NAMALWA (cell line): ENCODE measurements at places on chromosomes 13 and 19.

- DNase-seq, result no peak
Observed at GRCh38 chr19:7460562-7460966, 28.3 kb downstream of the PEX11G start.

DNA sequence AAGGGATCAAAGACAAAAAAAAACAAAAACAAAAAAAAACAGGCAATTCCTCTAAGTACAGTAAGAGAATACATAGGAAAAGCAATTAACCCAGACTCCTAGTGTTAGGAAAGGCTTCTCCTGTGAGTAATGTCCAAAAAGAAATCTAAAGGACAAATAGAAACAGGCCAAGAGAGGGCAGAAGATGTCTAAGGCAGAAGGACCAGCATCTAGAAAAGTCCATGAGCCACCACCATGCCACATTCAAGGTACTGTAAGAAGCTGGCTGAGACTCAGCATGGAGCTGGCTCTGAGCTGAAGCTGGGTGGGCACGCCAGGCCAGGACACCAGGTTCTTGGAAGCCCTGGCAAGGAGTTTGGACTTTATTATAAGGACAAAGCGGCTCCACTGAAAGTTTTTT lies 118.1 kb upstream of the FRY start:
- no peak for DNase-seq

- no peak for DNase-seq
Observed at GRCh38 chr13:31756346-31756745, 17.0 kb downstream of the RXFP2 start.

- DNase-seq, result no peak
Observed at GRCh38 chr13:50268500-50268899, 253.3 kb downstream of the KCNRG start.

DNA sequence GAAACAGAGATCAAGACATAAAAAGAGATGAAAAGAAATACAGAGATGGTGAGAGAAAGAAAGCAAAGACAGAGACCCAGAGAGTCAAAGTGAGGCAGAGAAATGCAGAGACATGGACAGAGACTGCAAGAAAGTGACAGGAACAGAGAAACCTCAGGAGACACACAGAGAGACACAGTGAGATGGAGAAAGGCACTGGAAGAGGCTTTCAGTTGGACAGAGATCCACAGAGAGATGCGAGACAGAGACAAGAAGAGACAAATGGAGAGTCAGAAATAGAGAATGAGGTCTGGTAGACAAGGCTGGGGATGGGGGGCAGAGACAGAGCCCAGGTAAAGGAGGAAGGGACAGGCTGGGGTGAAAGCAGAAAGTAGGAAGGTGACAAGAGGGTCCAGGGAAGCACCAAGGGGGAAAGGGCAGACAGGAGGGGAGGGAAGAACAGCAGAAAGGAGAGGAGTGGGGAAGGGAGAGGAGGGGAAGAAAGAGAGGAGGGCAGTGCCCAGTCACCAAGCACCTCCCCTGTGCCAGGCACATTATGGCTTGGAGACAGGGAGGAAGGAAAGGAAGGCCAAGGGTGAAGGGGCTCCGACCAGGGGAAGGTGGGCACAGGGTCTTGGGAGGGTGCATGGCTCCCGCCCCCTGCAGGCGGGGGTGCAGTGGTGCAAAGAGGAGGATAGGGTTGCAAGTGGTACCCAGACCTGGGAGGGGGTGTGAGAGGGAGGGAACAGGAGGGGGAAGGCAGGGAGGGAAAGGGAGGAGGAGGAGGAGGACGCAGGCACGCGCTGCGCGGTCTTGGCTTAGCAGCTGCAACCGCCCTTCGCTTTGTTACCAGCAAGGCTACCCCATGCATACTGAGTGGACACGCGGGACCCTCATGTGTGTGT lies 38.4 kb downstream of the DEDD2 start:
- DNase-seq, result peak; percentile 68

DNA sequence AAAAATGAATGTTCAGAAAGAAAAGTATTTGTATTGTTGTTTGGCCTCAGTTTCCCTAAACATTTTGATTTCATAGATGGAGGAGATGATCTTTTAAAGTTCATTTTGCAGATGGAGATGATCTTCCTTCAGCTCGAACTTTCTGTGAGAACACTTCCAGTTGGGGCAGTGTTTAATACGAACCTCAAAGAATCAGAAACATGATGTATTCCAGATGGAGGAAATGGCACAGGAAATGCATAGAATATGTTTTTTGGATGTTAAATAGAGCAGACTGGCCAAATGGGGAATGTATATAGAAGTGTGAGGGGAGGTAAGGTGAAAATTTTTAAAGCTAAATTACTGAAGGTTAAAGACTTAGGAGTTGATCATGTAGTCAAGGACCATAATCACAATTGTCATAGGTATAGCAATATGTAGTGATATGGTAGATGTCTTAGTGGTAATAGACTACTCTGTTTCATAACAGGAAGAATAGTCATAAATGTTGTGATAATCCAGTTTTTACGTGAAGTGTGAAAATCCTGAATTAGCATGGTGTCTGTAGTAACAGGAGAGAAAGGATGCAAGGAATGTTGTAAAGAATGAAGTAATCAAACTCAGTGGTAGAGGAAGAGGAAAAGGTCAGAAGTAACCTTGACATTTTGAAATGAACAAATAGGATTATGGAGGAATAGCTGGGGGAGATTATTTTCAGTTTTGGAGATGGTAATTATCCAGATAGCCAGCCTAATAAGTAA lies 5.1 kb downstream of the RAP2A start:
- DNase-seq, result no peak

- peak; percentile 95 for DNase-seq
Observed at GRCh38 chr19:2327773-2328400, 499 bp downstream of the LSM7 start.

GRCh38 chr13:37216331-37216730 lies 110.9 kb upstream of the CSNK1A1L start:
- DNase-seq, result no peak

DNA sequence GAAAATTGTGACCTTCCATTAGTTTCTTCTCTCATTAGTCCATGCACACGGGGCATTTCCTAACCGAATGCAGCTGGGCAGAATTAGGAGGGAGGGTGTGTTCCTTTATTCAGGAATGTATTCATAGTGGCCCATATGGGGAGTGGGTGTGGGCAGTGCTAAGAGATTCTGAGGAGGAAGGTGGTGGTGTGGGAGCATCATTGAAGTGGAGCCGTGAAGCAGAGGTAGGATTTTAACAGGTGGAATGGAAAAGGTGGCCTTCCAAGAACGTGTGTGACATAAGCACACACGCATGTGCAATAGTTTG lies 134.2 kb downstream of the MTUS2 start:
- DNase-seq, result no peak

DNA sequence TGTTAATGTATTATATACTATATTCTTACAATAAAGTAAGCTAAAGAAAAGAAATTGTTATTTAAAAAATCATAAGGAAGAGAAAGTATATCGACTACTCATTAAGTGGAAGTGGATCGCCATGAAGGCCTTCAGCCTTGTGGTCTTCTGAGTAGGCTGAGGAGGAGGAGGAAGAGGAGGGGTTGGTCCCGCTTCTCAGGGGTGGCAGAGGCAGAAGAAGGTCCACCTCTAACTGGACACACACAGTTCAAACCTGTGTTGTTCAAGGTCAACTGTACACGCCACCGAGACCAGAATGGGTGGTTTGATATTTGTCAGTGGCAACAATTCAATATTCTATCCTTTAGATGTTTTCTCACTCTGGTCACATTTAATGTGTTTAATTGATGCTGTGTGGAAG lies 67.2 kb downstream of the ALOX5AP start:
- DNase-seq, result no peak

GRCh38 chr13:39099231-39099630 lies 61.0 kb downstream of the NHLRC3 start:
- DNase-seq, result no peak

GRCh38 chr19:48556825-48557224 lies 4.9 kb downstream of the SULT2B1 start:
- no peak for DNase-seq

- DNase-seq, result peak; percentile 86
Observed at GRCh38 chr19:49447485-49448431, 3.9 kb downstream of the PIH1D1 start.

DNA sequence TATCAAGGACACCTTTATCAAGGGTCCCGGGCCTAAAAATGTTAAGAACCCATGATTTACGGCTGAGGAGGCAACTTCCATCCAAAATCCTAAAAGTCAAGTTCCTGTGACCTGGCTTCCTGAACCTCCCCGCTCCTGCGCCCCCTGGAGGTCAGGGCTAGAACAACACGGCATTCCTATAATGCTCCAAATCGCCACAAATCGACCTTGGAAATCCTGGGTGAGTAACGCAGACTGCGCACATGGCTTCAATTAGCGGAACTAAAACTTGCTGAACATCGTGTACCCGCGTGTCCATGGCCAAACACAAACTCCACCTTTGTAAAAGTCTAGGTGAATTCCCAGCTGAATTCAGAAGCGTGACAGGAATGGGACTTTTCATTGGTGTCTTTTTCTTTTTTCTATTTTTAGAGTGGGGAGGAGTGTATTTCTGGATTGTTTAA lies 4.3 kb upstream of the C5AR1 start:
- peak; percentile 56 for DNase-seq

- DNase-seq, result no peak
Observed at GRCh38 chr13:46542833-46543232, 10.1 kb upstream of the LRCH1 start.

DNA sequence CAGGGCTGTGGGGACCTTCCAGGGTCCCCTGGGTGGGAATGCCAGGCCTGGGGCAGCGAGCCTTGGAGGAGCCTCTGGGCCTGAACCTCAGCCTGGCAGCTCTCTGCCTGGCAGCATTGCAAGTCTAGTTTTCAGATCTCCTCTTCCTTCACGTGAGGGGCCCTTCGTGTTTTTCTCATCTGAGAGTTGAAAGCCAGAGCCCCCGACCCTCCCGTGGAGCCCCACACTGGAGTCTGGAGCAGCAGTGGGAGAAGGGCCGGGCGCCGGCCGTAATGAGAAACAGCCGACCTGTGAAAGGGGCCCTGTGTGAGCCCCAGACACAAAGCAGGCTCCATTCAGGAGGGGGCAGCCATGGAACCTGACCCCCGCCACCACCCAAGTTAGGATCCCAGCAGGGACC lies 19.3 kb downstream of the TMED1 start:
- DNase-seq, result no peak

DNA sequence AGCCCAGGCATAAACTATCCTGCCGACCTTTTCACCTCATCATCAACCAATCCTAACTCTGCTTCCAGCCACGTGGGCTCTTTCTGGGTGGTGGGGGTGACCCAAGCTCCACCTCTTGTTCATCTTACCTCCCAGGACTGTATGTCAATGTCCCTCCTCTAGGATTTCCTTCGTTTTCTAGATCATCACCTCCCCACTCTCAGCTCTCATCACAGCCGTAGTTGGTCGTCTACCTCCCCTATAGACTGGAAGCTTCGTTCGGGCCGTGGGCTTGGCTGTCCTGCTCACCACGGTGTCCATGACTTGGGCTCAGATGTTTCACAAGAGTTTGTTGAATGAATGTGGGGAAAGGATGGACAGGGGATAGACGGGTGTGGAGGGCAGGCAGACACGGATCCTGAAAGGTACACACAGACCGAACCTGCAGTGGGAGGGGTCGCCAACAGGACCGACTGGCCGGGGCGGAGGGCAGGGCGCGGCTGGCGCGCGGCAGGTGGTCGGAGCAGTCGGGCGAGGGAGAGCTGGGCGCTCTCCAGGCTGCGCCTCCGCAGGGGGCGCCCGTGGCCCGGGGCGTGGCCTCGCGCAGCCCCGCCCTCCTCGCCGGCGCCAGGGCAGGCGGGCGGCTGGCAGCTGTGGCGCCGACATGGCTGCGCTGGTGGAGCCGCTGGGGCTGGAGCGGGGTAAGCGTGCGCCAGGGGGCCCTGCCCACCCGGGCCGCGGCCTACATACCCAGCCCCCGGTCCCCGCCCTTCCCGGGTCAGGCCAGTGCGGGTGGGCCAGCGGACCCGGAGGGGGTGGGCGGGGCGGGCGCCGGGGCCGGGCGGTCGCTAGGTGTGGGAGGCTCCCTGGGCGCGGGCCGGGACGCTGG lies at the start of gene LIN7B:
Gene LIN7B (plus strand): TSS at position 609 of the 868 bp plus-strand sequence. CDS start 35 bp downstream, at position 644.
- peak; percentile 85 for DNase-seq

- DNase-seq, result no peak
Observed at GRCh38 chr19:11059511-11060358, 29.5 kb upstream of the LDLR start.

- no peak for DNase-seq
Observed at GRCh38 chr13:99354371-99354951, 47.3 kb upstream of the GPR183 start.

DNA sequence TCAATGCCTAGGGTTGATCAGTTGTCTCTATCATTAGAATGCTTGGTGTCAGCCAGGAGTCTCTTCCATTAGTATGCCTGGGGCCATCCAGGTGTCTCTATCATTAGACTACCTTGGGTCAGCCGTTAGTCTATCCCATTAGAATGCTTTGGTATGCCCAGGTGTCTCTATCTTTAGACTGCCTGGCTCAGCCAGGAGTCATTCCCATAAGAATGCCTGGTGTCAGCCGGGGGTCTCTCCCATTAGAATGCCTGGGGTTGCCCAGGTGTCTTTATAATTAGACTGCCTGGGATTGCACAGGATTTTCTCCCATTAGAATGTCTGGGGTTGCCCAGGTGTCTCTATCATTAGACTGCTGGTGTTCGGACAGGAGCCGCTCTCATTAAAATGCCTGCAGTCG lies 1442.9 kb downstream of the UQCRFS1 start:
- DNase-seq, result no peak

DNA sequence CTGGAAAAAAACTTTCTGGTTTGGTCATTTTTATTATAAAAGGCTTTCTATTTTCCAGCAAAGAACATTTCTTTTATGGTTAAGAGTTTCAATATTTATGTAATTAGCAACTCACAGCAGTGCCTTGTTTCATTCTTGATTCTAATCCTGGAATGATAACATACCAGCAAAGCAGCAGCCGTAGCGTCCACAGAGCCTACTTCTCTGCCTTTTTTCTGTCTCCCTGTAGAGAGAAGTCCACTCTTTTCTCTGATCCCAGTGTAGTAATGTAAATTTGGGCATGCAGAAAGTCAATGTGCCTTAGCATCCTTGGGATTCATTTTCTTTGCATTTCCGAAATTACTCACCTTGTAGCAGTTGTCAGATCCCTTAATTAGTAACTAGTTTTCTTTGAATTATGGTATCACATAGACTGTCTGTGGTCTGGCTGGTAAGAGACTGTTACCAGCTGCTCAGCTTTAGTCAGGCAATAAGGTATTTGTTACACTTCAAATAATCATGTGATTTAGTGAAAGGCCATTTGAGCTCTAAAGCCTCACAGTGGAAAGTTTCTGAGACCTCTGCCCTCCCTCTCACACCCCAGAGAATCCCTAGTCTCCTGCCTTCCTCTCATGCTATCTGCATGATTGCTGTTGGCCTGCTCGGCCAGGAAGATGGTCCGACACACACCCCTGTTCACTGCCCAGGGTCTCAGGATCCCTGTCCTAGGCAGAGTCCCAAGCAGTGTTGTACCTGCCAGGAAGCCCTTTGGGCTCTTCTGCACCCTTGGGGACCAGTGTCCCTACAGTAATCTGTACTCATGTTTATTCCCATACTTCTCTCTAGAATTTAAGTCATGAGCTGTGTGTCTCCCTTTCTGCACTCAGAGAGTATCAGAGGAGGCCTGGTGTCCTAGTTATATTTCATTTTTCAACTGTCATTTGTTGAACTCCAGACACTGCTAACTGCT lies 86.3 kb downstream of the LRCH1 start:
- DNase-seq, result no peak

DNA sequence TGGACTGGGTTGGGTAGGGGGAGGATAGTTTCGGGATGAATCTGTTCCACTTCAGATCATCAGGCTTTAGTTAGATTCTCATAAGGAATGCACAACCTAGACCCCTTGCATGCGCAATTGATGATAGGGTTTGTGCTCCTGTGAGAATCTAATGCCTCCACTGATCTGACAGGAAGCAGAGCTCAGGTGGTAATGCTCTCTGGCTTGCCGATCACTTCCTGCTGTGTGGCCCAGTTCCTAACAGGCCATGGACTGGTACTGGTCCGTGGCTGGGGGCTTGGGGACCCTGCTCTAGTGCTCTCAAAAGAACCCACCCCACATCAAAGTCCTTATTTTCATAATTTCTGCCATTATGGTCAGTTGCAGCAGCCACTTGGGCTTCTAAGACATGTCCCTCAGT lies 30.1 kb downstream of the DNAJC3 start:
- DNase-seq, result no peak
